ENCODE measurements at places on chromosomes 4 and X. TPM values are rescaled to one million over a fixed set of nuclear protein-coding genes. Genes with fewer than 3 reads are reported as not detected.
A peak's percentile ranks its signal among the peaks of the same experiment; 100 is the strongest.

DNA sequence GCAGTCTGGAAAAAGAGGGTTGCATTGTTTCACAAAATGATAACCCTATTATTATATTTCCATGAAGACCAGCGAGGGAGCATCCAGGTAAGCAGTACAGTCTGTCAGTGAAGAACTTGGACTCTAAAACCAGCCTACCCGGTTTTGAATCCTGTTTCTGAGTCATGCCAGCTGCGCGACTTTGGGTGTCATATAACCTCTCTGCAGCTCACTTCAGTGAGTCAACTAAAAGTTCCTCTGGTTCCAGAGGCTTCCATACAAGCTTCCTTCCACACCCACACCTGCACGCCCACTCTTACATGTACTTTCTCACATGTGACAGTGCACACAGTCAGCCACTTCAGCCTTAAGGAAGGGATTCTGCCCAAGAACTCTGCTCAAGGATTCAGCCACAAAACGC lies 49.8 kb upstream of the PRPS2 start:
- H3K27ac ChIP-seq = no peak overlapping the region
- DNase-seq = no peak
- no peak overlapping the region for H3K4me3 ChIP-seq
- H3K4me1 ChIP-seq = no peaks in the 10 kb centered on the region

DNA sequence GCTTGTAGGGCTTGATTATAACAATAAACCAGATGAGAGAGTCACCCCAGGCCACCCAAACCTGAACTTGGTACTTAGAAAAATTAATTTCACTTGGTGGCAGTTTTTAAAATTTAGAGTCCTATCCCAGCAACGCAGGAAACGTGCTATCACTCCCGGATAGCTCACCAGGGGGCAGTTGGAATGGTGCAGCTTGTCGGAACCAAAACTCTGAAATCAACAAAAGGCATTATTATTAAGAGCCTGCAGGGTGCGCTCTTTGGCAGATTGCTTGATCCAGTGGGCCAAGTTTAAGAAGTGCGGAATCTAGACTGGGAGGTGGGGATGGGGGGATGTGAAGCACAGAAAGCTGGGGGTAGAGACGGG lies 2.4 kb downstream of the FRAS1 start:
- H3K36me3 ChIP-seq = no peaks in the 10 kb centered on the region
- no peak overlapping the region for H3K4me3 ChIP-seq
- DNase-seq = no peak
- H3K27me3 ChIP-seq = peaks cover 46% of the 10 kb centered on the region
- peaks cover 33% of the 10 kb centered on the region for H3K4me1 ChIP-seq

- no peak overlapping the region for H3K27ac ChIP-seq
- H3K36me3 ChIP-seq = no peaks in the 10 kb centered on the region
- H3K4me3 ChIP-seq = no peak overlapping the region
- H3K4me1 ChIP-seq = peaks cover 12% of the 10 kb centered on the region
- peak; percentile 43 for DNase-seq
- H3K27me3 ChIP-seq = no peaks in the 10 kb centered on the region
Observed at GRCh38 chr4:158667651-158668198, 4.0 kb downstream of the C4orf46 start.

DNA sequence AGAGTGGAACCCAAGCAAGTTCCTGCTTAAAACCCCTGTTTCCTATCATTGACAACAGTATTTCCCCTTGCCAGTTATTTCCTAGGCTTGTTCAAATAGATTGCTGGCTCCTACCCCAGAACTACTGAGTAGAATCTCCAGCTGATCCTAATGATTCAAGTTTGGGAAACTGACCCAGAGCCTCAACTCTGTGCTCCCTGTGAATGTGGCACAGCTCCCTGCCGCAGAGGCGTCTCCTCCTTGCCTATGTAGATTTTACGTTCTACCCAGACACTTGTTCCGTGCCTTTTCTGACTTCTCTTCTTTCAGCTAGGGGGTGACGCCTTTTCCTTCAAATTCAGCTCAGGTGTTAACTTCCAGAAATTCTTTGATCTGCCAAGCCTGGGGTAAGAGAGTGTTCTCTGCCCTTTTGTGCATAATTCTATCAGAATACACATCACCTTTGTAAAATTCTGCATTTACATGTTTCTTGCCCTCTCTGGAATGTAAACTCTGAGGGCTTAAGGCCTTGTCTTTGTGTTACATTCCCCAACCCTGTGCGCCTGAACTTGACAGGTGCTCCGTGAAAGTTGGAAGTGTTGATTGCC lies 4.4 kb downstream of the LSM6 start:
- H3K27me3 ChIP-seq = no peaks in the 10 kb centered on the region
- no peak for DNase-seq
- H3K36me3 ChIP-seq = no peaks in the 10 kb centered on the region
- peaks cover 52% of the 10 kb centered on the region for H3K4me1 ChIP-seq

GRCh38 chr4:76897536-76898384 lies at the start of gene SOWAHB:
Gene SOWAHB (minus strand): TSS chr4:76898144. CDS start chr4:76897849, 295 bp downstream.
- peaks cover 23% of the 10 kb centered on the region for H3K27me3 ChIP-seq
- no peaks in the 10 kb centered on the region for H3K36me3 ChIP-seq
- no peak within 1 kb of the TSS for H3K27ac ChIP-seq
- peaks cover 4% of the 10 kb centered on the region for H3K4me1 ChIP-seq
- H3K4me3 ChIP-seq = peak within 1 kb of the TSS; percentile 42

DNA sequence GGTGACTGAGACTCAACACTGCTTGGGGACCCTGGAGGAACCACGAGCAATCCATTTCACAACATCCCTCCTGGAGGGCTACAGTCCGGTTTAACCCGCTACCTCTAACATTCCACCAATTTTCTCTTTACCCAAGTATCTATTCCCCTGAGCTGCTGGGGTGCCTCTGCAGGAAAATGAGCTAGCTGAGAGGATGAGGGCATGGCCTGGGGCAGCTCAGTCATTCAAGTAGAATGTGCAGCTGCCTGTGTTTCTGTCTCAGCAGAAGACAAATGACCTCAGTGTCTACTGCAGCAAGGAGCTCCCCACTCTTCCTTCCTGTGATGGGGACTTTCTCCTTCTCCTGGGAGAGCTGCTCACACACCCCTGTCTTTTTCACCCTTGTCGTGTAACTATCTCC lies 120.8 kb downstream of the ZNF518B start:
- no peaks in the 10 kb centered on the region for H3K4me1 ChIP-seq
- H3K36me3 ChIP-seq = no peaks in the 10 kb centered on the region
- DNase-seq = no peak
- no peak overlapping the region for H3K4me3 ChIP-seq

DNA sequence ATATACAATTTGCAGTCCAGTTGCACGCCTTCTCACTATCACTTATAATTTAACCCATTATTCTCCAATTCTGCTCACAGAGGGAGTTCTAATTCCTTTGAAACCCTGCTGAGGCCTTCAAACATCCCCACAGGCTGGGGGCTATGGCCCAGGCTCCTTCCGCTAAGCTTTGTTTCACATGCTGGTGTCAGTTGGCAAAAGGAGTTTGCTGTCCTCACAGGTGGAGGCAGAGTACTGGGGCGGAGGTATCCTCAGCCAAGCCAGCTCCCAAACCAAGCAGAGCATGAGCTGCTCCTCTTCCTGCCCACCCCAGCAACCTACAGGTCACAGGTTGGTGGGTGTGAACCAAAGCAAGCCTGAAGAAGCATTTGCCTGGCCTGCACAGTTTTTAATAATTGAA lies 21.5 kb downstream of the BTC start:
- H3K36me3 ChIP-seq = no peaks in the 10 kb centered on the region
- H3K27ac ChIP-seq = no peak overlapping the region
- H3K4me1 ChIP-seq = no peaks in the 10 kb centered on the region
- H3K27me3 ChIP-seq = no peaks in the 10 kb centered on the region
- H3K4me3 ChIP-seq = no peak overlapping the region

- DNase-seq = no peak
- H3K27me3 ChIP-seq = no peaks in the 10 kb centered on the region
- no peak overlapping the region for H3K4me3 ChIP-seq
- no peaks in the 10 kb centered on the region for H3K4me1 ChIP-seq
- peaks cover 35% of the 10 kb centered on the region for H3K36me3 ChIP-seq
Observed at GRCh38 chr4:51868449-51868847, 25.5 kb downstream of the DCUN1D4 start.

DNA sequence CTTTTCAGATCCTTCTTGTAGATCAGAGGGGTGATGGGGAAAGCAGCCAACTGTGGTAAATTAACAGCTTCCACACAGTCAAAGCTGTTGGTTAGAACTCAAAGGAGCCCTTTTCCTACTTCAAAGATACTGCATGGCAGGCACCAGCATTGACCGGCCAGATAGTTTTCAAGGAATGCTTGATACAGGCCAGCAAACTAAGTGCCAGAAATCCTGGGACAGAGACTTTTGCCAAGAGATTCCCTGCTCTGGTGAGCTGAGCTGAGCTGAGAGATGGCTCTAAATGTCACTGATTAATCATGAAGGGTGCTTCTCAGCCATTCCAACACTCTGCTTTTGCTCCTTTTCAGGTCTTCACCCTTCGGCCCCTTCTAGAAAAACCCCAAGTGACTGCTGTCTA lies 131.6 kb upstream of the MED14 start:
- no peak overlapping the region for H3K4me3 ChIP-seq
- no peaks in the 10 kb centered on the region for H3K36me3 ChIP-seq
- no peaks in the 10 kb centered on the region for H3K27me3 ChIP-seq
- H3K4me1 ChIP-seq = no peaks in the 10 kb centered on the region
- no peak for DNase-seq
- H3K27ac ChIP-seq = no peak overlapping the region

Gene USP51
- 2.7 TPM for total RNA-seq

Gene ARX
- not detected for total RNA-seq

Gene CDK16
- 52.9 TPM for total RNA-seq

Gene F8A1
- 58.2 TPM for total RNA-seq

Gene AKAP14
- not detected for total RNA-seq

Data from CD4-positive, alpha-beta memory T cell (primary cell).